ENCODE measurements at places on chromosomes 4 and X. TPM values are rescaled to one million over a fixed set of nuclear protein-coding genes. Genes with fewer than 3 reads are reported as not detected.

The RBM47 gene
- total RNA-seq, result 24.7 TPM

DNA sequence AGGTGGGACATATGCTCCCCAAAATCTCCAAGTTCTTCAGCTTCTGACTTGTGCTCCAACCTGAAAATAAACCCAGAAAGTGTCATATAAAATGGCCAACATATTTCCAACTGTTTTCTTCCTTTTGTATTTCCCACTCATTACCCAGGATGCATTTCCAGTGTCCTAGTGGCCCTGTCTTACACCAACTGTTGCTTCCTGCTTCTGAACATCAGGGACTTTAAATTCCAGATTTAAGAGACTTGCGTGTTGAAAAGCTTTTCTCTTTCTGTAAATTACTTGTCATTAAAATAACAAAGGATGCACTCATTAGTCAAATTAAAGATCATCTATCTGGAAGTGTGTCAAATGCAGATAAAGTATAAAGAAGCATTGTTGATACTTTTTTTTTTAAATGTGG, 19.9 kb downstream of the MID1 start:
- no peaks in the 10 kb centered on the region for H3K27me3 ChIP-seq
- no peak overlapping the region for H3K4me3 ChIP-seq
- no peaks in the 10 kb centered on the region for H3K4me1 ChIP-seq
- DNase-seq, result no peak
- no peak overlapping the region for H3K27ac ChIP-seq

GRCh38 chr4:142282870-142283431, 563.1 kb downstream of the INPP4B start:
- no peaks in the 10 kb centered on the region for H3K4me1 ChIP-seq
- no peak for DNase-seq
- no peak overlapping the region for H3K27ac ChIP-seq
- no peak overlapping the region for H3K4me3 ChIP-seq

The GCNA gene
- 3.7 TPM for total RNA-seq

DNA sequence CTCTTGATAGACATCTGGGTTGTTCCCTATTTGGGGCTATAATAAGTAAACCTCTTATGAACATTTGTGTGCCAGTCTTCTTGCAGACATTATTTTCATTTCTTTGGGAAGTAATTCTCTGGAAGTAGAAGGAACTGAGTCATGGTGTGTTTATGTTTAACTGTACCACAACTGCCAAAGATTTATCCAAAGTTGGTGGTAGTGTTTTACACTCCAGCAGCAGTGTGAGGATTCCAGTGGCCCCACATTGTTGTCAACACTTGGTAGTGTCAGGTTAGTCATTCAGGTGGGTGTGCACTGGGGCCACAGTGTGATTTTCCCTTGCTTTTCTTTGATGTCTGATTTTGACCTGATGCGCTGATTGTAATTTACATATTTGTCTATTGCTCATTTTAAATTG, 5.0 kb upstream of the UVSSA start:
- H3K27me3 ChIP-seq, result no peaks in the 10 kb centered on the region
- H3K27ac ChIP-seq, result no peak overlapping the region
- peaks cover 14% of the 10 kb centered on the region for H3K36me3 ChIP-seq
- no peak for DNase-seq
- H3K4me1 ChIP-seq, result peaks cover 5% of the 10 kb centered on the region

DNA sequence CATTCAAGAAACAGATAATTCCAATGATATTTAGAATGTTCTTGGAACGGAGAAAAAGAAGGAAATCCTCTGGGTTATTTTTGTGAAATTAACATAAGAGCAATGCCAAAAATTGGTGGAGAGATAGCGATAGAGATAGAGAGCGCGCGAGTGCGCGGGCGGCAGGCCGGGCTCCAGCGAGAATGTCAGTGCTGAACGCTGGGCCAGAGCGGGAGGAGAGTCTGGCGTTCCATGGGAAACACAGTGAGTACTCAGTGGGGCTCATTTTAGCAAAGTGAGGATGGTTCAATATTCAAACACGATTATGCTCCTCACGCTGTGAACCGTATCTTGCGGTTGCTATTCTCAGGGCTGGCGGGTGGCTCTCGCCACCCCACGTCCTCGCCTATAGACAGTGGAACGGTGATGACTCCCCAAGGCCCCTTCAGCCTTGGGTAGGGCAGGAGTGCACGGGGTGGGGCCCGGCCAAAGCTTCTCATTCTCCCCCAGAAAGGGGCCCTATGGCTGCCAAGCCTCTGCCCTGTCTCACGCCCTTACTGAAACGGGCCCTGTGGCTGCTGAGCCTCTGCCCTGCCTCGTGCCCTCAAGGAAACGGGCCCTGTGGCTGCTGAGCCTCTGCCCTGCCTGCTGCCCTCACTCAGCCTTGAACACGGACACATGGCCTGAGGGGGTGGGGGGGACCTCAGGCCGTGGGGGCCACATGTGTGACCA, 16.9 kb downstream of the CPLX1 start:
- no peaks in the 10 kb centered on the region for H3K36me3 ChIP-seq
- DNase-seq, result no peak
- H3K4me3 ChIP-seq, result no peak overlapping the region
- H3K27me3 ChIP-seq, result no peaks in the 10 kb centered on the region

The SPATA4 gene
- total RNA-seq, result not detected

DNA sequence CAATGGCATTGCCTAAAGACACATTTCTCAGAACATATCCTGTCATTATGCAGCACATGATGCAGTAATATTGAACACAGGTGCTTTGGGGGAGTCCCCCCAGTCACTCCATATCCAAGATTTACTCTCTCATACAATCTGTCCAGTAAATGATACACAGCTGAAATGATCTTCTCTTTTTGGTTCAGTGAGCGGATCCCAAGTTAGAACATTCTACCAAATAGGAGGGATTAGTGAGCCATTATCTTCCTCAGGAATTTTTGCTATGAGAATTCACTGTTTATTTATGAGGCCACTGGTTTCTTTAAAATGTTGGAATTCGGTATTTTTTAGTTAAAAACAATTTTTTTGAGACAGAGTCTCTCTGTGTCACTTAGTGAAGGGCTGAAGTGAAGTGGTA, 96.5 kb downstream of the TRAPPC11 start:
- no peaks in the 10 kb centered on the region for H3K4me1 ChIP-seq
- no peak for DNase-seq
- no peak overlapping the region for H3K4me3 ChIP-seq
- no peaks in the 10 kb centered on the region for H3K27me3 ChIP-seq

DNA sequence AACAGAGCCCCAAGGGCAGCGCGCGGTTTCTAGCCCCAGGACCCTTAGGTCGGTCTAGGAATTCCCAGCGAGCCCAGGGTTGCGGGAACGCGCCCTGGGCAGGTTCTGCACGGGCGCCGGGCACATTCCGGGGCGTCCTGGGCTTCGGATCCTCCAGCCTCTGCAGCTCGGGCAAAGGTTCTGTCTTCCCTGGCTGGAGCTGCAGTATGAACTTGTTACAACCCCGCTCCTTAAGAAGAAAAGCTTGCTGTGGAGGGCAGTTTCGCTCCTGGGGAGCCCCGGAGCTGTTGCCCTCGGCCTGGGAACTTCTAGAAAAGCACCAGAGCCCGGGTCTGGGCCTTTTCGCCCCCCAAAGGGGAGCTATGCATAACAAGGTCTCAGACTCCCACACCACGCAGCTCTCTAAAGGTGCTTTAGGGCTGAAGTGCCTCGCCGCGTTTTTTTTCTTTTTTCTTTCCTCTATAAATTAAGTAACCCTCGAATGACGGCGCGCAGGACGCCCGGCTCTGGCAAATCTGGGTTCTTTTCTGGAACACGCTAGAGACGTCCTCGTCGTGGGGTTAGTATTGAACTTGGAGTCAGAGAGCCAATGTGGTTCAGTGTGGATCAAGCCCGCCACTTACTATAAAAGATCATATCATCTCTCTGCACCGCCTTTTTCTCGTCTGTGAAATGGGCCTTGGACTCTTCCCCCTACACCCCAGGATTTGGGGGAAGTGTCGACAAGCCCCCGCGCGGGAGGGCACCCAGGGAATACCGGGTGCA, 5.7 kb downstream of the MSX1 start:
- H3K27me3 ChIP-seq, result peaks cover 27% of the 10 kb centered on the region
- no peak overlapping the region for H3K4me3 ChIP-seq

The ETNPPL gene
- total RNA-seq, result 43.3 TPM

The SPANXN4 gene
- not detected for total RNA-seq

GRCh38 chrX:13304052-13304451, 15.8 kb downstream of the ATXN3L start:
- no peaks in the 10 kb centered on the region for H3K4me1 ChIP-seq
- H3K27ac ChIP-seq, result no peak overlapping the region
- no peak overlapping the region for H3K4me3 ChIP-seq
- no peaks in the 10 kb centered on the region for H3K36me3 ChIP-seq
- DNase-seq, result no peak

DNA sequence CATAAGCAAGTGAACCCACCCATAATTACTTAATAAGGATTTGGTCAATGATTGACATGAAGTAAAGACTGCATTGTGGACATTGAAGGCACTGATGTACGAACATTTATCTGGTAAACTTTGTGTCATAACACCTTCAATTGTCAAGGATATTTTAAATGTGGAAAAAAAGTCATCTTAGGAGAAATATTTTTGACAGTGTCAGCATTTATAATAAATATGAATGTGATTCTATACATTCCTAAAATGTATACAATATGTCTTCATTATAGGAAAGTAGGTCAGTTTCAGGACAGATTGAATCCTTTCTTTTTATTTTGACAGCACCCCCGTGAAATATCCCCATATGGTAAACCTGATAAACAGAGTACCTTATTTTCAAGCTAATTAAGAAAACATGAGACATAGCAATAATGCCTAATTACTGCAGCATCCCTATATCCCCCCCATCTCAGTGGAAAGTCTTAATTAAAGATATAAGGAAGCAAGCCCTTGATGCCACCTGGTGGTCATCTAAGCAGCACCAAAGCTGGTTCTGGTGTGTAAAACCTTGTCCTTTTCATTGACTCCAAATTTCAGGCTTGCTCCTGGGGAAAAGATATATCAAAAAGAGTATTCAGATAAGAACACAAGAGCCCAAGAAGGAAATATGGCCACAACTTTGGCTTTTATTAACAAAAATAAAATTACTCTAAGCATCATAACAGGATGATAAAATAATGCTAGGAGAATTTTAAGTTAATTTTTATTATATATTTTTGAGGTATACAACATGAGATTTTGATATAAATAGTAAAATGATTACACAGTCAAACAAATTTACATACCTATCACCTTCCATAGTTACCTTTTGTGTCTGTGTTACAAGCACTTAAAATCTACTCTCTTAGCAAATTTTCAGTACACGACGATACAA, 379.7 kb downstream of the TLL1 start:
- no peaks in the 10 kb centered on the region for H3K27me3 ChIP-seq
- H3K36me3 ChIP-seq, result no peaks in the 10 kb centered on the region
- DNase-seq, result no peak
- H3K4me1 ChIP-seq, result no peaks in the 10 kb centered on the region

DNA sequence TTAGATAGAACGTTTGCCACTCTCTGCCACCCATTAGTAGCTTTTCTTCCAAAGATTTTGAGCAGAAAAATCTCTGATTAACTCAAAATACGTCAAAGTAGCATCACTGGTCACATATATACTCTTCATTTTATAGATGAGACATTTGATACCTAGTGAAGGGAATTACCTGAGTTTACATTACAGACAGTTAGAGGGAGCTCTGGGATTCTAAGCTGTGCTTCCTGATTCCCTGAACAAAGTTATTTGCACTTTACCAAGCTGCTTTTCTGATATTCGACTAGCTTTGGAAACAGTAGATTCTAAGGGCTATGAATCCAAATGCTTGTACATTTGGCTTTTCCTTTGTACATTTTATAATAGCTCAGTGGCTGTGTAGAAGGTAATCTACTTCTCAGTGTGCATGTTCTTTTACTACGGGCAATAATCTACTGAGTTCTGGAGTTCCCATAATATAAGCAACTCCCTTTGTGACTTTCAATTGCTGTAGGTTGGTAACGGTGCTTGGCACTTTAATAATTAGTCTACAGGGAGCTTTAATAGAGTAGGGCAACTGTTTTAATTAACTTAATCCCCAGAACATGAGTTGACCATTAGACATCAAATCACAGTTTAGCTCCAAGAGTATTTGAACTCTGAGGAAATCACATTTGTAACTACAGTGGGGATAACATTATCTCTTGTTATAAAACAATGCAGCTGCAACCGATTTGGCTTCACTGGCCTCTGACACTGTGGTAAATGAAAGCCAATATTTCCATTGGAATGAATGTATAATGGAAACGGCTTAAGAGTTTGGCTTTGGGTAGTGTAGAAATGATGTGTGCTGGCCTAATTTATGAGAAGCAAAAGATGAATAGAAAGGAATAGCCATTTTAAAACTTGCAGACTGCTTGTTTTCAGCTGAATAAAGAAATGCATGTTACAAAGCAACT, 1602.4 kb downstream of the STIM2 start:
- no peak for DNase-seq
- no peaks in the 10 kb centered on the region for H3K4me1 ChIP-seq
- no peak overlapping the region for H3K27ac ChIP-seq
- no peak overlapping the region for H3K4me3 ChIP-seq
- no peaks in the 10 kb centered on the region for H3K27me3 ChIP-seq
- no peaks in the 10 kb centered on the region for H3K36me3 ChIP-seq

- no peaks in the 10 kb centered on the region for H3K36me3 ChIP-seq
- no peaks in the 10 kb centered on the region for H3K4me1 ChIP-seq
- no peak overlapping the region for H3K4me3 ChIP-seq
These were observed 15.9 kb upstream of the MAP9 start for GRCh38 chr4:155392481-155393184.
